Liver (tissue), 10 donors: ENCODE measurements at places on chromosomes 4 and X. TPM values are rescaled to one million over a fixed set of nuclear protein-coding genes. Genes with fewer than 3 reads are reported as not detected.

Gene SHROOM4
- 1.2 TPM for total RNA-seq

Gene SLC6A14
- total RNA-seq, result 0.33 TPM

Gene CCSER1
- 2.3 TPM for total RNA-seq

Gene USP27X
- 1.4 TPM for total RNA-seq

Gene PCDH10
- total RNA-seq, result under 0.01 TPM

Gene SPARCL1
- 1.9 TPM for total RNA-seq

Gene KLB
- total RNA-seq, result 28.0 TPM

Gene UCP1
- total RNA-seq, result not detected

Gene CNGA2
- not detected for total RNA-seq

Gene ADGRA3
- 15.2 TPM for total RNA-seq

Gene CLCN4
- 5.8 TPM for total RNA-seq

Gene NWD2
- total RNA-seq, result 0.37 TPM

Gene CWH43
- total RNA-seq, result 0.08 TPM

Gene SPIN3
- total RNA-seq, result 3.1 TPM

Gene TCEAL1
- 9.2 TPM for total RNA-seq
